NCI-H524 treated with DMSO at 0.1 percent for 48 hours (cell line): ENCODE measurements at places on chromosomes 13 and 19.
A peak's percentile ranks its signal among the peaks of the same experiment; 100 is the strongest.

DNA sequence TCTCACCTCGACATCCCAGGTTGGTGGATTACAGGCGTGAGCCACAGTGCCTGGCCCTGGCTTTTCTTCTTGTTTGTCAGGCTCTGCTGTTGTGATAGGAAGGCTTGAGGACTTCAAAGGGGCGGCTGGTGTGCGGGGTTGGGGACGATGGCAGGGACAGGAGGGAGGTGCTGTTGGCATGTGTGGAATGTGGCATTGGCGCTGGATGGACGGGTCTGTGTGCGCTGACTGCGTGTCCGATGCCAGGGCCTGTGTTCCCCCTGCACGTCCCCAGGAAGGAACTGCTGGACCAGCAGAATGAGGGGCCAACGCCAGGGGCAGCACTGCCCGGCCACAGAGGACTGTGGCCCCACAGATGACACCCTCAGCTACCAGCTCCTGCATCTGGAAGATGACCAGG is 12.7 kb upstream of the PTBP1 start:
- DNase-seq, result no peak

DNA sequence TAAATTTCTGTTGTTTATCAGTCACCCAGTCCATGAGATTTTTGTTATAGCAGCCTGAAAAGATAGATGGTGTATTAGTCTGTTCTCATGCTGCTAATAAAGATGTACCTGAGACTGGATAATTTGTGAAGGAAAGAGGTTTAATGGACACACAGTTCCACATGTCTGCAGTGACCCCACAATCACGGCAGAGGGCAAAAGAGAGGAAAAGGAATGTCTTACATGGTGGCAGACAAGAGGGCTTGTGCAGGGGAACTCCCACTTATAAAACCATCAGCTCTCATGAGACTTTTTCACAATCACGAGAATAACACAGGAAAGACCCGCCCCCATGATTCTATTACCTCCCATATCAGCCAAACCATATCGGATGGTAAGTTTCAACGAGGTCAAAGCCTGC is 309.2 kb downstream of the LIG4 start:
- DNase-seq, result no peak

DNA sequence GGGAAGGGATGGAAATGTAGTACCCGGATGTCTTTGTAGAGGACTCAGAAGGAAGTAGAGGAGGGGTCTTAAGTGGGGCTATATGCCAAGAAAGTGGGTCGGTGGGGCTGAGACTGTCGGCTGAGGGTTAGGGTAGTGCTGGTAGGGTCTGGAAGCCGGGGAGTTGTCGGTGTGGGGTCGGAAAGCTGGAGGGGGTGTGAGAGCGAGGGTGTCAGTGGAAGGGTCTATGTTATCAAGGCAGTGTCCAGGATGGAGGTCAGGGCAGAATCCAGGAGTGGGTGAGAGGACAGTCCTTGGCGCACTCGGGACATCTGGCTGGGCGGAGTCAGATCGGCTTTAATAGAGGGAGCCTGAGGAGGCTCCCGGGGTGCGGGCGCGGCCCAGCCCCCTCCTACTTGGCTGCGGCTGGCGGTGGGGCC is 1.7 kb downstream of the HSPB6 start:
- no peak for DNase-seq

- no peak for DNase-seq
These were observed 22.5 kb downstream of the LTBP4 start for GRCh38 chr19:40623403-40624251.

- DNase-seq, result no peak
These were observed 102.9 kb upstream of the STARD13 start for GRCh38 chr13:33388286-33388998.

DNA sequence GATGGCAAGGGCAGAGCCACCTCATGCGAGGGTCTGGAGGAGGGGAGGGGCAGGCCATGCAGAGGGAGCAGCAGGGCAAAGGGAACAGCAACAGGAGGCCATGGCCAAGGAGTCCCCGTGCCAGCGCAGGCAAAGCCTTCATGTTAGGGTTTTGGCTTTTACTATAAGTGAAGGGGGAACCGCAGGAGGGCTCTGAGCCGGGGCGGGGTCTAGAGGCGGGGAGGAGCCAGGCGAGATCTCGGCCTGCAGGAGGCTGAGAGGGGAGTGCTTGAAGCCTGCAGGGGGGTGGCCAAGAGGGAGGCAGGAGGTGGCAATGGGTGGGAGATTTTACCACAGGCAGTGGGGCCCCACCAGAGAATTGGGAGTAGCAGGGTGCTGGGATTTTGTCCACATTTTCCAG is 6.3 kb downstream of the ARHGAP33 start:
- DNase-seq, result no peak

GRCh38 chr19:13830114-13830740 is 35.0 kb downstream of the ZSWIM4 start:
- DNase-seq, result no peak

GRCh38 chr19:39379865-39380396 is 11.0 kb downstream of the PAF1 start:
- DNase-seq, result no peak

- no peak for DNase-seq
These were observed 5.4 kb downstream of the KLK1 start for GRCh38 chr19:50817941-50818858.

- DNase-seq, result peak; percentile 91
These were observed 4.0 kb downstream of the PIK3R2 start for GRCh38 chr19:18156841-18157464.

- DNase-seq, result no peak
These were observed 123.5 kb downstream of the KCTD12 start for GRCh38 chr13:76762721-76763120.

- no peak for DNase-seq
These were observed 9.9 kb downstream of the COL4A1 start for GRCh38 chr13:110297011-110297410.

DNA sequence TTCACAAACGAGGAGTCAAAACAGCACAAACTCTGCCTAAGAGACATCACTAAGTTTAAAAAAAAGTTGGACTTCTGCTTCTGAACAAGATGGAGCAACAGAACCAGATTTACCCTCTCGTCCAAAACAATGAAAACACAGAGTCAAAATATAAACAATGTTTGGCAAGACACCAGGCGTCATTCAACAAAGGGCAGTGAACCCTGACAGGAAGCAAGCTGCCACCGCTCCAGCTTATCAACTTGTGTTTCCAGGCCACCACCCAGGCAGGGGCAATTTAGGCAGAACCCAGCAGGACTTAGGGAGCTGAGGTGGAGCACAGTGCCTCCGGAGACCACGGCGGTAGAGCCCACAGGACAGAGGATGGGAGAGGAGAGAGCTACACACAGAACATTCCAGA is 8.6 kb upstream of the NAPA start:
- DNase-seq, result no peak

GRCh38 chr13:67549331-67549730 is 319.2 kb upstream of the PCDH9 start:
- no peak for DNase-seq

GRCh38 chr19:560121-560520 is 12.3 kb upstream of the BSG start:
- DNase-seq, result no peak

- no peak for DNase-seq
These were observed 1.5 kb downstream of the RPS11 start for GRCh38 chr19:49497789-49498103.

DNA sequence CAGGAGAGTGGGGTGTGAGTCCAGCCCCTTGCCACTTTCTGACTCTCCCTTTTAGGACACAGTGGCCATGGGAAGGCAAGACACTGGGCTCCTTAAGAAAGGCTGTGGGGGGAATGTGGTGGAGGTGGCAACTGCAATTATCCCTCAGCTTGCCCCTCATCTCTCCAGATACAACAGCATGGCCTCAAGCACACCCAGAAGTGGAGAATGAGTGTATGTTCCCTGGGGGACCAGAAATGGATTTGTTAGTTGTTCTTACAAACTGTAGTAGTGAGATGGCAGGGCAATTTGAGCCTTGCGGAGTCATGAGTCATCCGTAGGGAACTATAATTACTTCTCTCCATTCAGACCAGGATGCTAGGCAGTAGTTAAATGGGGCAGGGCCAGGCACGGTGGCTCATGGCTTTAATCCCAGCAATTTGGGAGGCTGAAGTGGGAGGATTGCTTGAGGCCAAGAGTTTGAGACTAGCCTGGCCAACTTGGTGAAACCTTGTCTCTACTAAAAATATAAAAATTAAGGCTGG is 25.6 kb upstream of the CXCL17 start:
- DNase-seq, result no peak

DNA sequence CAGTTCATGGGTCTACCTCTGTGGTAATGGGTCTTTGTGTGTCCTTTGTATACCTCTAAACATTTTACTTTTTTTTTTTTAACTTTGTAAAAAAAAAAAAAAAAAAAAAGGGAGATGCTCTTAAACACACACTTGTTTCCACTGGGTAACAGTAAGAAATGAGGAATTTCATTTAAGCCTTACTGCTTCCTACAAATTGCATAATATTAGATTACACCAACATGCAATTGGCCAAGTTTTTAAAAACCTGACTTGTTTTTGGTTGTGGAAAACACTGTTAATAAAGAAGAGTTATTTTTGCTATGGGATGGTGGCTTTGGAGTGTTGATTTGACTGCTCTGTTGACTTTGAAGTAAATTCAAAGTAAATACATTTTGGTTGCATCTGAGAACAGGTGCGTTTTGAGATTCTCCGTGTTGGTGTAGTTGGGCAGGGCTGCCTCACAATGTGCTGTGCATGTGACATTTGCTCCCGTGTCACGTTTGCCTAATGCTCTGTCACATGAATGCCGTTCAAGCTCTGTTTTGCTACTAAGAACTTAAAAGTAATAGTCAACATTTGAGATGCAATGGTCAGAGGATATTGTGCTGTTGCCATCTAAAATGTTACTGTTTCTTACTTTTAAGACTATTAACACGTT is 202.4 kb downstream of the LMO7 start:
- DNase-seq, result no peak

DNA sequence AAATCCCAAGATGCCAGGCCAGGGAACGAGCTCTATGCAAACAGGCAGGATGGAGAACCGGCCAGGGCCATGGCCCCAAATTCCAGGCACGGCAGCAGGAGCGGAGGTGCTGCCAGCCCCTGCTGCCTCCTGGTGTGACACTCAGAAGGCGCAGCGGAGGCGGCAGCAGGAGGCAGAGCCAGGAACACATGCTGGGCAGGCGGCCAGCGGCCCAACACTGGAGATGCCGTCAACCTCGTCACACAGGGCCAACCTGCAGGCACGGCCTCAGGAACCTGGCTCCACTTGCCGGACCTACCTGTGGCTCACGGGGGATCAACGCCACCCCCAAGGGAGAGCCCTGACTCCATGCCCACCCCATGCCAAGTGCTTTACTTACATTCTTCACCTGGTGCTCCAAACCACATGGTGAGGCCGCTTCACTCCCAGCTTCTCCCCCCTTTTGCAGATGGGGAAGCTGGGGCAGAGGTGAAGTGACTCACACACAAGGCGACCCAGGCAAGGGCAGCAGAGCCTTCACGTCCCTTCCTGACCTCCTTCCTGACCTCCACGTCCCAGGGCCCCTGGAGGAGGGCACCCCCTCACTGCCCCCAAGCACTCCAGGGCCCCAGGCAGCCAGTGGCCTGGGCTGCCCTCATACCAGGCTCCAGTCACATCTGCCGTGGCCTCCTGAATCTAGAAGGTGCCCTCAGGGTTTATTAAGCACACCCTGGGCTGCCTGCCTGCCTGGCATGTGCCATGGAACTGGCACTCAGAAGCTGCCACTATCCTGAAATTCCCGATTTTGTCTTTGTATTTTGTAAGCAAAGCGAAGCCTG is 43.5 kb downstream of the GGACT start:
- DNase-seq, result no peak

DNA sequence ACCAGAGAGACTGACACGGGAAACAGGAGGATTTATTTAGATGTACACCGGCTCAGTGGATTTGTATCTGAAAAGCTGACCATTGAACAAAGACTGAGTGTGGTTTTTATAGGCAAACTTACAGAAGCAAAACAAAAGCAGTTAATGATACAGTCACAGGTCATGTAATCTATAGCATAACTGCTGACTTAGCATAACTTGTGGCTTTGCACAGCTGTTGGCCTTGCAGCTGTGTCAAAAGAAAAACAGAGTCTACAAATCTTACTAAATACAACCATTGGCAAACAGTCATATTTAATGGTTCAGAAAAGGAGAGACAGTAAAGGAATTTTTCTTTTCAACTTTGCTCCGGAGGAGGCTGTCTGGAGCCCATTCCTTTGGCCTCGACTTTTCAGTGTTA is 2.3 kb upstream of the ILF3 start:
- no peak for DNase-seq

GRCh38 chr13:83201506-83201905 is 680.8 kb downstream of the SLITRK1 start:
- no peak for DNase-seq

DNA sequence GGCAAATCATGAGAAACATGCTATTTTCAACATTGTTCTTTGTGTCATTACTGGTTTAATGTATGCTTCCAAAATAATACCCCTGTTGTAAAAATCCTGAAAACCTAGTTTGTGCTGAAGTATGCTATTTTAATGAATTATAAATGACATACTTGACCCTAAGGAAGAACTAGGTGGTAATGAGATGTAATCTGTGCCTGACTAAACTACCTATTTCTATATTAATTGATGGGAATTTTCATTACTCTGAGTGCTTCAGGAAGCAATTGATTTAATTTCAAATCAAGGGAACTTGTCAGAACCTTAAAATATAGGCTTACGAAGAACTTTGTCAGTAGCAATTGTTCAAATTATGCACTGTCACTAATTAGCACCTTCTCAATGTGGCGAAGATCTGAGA is 1005.6 kb upstream of the SLC10A2 start:
- DNase-seq, result no peak

GRCh38 chr13:83798731-83799130 is 83.5 kb downstream of the SLITRK1 start:
- DNase-seq, result no peak

DNA sequence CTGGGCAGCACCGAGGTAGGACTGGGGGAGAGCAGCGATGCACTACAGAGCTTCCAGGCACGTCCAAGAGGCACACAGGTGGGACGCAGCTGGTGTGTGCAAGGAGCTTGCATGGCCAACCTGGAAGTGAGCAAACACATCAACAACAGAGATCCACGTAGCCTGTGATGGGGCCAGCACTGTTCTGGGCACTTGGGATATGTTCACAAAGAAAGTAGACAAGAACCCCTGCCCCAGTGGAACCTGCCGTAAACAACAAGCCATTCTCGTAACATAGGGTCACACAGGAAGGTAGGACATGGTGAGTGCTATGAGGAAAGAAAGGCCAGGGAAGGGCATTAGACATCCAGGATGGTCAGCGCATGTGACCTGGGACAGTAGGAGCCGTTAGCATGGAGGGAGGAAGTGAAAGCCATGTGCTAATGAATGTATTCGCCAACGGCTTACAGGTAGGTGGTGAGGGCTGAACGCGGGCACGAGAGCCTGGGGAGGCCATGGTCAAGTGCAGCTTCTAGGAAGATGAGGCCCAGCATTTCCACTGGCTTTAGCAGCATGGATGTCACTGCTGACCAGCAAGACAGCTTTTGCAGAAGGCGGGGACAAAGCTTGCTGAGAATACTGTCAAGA is 105.5 kb downstream of the TEX26 start:
- no peak for DNase-seq

DNA sequence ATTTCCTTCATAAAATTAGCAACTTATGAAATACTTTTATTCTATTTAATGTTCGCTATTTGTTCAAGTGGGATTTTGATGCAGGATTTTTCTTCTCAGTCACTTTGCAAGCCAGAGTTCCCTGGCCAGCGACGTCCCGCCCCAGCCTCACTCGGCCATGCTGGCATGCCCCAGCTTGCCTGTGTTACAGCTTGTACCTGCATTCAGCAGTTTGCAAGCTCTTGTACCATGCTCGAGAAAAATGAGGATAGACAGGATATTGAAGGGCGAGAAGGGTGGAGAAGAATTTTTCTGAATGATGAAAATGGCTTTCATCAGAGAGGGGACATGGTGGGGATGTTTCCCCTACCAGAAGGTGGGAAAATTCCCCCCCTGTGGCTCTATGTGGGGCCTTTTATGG is 2180.2 kb upstream of the PCDH20 start:
- DNase-seq, result no peak
